ENCODE measurements at places on chromosomes 1 and 21.
A peak's percentile ranks its signal among the peaks of the same experiment; 100 is the strongest.

- no peak for DNase-seq
These were observed 61.2 kb upstream of the TNR start for GRCh38 chr1:175804561-175804960.

DNA sequence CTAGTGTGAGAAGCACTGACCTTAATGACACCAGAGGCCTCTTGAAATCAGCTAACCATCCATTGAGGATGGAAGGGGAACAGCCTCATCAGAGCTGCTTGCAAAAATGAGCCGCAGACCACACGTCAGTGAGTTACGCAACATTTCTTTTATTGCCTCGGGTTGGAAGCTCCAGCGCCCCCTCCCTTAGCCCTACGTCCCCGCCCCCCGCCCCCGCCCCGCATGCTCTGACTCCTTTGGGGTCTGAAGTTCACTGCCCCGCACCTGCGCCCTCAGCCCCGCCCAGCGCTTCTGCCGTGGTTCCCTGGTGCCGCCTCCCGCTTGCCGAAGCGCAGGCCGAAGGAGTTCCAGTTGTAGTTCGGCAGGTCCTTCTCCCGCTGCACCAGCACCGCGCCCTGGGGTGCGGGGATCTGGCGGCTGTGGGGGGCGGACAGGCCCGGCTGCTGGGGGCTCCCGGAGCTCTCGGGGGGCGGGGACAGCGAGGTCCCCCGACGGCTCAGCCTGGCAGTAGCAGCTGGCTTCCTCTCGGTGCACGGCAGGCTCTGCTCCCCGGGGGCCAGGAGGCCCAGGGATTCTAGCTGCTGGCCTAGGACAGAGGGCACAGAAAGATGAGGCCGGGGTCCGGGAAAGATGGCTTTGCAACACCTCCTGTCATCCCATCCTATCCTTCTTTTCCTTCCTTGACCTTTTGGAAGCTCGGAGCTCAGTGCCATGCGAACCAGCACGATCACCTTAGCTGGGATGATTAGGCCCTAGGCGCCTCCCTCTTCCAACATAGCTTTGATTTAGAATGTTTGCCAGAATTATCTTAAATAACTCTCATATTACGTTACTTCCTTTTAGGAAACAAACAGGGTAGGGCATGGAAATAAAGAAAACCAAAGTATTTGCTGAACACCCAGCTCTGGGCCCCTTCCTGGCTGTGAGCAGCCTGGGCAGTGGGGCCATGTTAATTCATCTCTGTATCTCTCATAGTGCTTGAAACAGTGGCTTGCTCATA lies 5.8 kb downstream of the KISS1 start:
- peak; percentile 59 for DNase-seq

DNA sequence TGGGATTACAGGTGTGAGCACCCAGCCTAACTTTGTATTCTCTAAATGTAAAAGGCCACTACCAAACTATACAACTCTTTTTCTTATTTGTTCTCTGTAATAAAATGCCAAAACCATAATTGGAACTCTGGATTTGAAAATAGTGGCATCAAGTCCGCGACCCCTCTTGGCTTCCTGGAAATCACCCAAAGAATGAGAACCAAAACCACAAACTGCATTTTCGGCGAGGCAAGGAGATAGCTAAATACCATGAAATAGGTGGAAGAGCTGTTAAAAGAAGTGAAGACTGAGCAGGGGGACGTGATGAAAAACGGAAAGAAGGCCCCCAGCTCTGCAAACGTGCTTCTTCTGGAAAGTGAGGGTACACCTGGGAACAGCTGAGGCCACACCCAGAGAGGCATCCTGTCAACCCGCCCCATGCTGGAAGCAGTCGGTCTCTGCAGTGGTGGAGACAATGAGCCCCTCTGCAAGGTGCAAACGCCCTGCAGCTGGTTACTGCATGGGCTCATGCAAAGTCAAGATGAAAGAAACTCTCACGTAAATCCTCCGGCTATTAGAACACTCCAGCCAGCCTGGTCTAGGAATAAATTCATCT lies 22.5 kb downstream of the VPS26C start:
- DNase-seq = no peak

- no peak for DNase-seq
These were observed 215.1 kb downstream of the NCAM2 start for GRCh38 chr21:21213297-21213696.

DNA sequence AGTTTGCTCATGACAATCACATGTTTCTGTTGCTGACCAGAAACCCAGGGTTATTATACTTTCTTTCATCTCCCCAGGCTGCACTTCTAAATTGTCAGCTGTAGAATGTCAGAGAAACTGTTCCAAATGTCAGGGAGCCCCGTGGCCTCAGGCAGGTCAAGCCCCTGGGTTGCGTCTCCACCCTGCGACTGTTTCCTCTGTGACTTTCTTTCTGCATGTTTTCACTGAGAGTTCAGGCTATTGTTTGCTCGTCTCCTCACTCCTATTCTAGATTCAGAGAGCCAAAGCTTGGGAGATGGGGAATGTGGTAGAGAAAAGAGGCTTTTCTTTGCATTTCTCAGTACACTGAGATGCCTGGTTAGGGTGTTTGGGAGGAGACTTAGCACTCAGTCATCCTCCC lies 97.4 kb downstream of the CENPF start:
- no peak for DNase-seq

DNA sequence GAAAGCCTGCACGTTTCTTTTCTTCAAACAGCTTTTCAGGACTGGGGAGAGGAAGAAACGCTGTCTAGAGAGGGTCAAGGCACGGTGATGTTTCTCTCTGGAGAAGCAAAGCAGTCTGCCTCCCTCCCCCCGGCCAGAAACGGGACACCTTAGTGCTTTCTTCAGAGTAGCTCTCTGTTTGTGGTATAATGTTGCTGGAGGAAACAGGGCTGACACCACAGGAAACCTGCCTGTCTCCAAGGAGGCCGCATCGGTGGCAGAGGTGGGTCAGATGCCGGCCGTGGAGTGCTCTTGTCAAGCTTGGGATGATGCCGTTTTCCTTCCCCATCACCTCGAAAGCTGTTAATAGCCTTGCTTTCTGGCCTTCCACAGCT lies 139.4 kb downstream of the DHRS3 start:
- DNase-seq = peak; percentile 64

DNA sequence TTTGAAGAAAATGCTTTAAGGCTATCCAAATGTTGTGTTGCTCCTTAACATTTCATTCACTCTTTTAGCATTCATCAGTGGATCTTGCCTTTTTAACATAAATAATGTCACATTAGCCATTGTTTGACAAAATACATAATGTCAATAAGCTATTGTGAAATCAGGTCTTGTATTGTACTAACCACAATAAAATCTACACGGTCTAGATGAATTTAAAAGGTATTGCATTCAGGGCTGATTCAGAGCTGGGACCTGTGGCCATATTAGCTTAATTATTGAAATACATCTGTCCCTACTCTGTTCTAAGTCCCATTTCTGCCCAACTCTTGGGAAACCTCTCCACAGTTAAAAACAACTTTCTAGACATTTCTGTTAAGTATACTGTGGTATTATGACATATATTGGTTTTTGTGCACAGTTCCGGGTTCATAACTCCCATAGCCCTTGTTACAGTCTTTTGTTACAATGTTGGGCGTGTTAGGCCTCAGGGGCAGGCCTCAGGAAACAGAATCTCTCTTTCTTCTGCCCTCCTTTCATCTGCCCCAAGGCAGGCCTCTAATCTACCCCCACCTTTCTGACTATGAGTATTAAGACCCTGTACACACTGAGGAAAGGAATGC lies 44.7 kb upstream of the CITED4 start:
- DNase-seq = no peak

GRCh38 chr1:240008298-240008697 lies 83.4 kb upstream of the FMN2 start:
- DNase-seq = no peak

- no peak for DNase-seq
These were observed 3.3 kb downstream of the SUCO start for GRCh38 chr1:172536256-172536655.

DNA sequence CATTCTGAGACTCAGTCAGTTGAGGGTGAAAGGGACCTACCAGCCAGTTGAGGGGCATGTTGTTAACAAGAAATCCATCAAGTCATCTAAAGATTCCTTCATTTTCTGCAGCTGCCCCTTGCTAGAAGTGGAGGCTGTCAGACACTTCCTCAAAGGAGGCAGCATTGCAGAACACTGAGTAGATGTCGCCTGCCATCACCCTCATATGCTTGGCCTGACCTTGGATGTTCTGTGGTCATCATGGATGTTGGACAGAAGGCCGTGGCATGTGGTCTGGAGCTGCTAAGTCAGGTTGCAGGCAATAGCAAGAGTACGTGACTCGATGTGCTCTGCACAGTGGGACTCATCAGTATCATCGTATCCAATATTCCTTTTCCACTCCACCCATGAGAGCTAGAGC lies 70.6 kb downstream of the GATAD2B start:
- no peak for DNase-seq

GRCh38 chr1:180981596-180982387 lies 40.9 kb downstream of the STX6 start:
- DNase-seq = no peak

DNA sequence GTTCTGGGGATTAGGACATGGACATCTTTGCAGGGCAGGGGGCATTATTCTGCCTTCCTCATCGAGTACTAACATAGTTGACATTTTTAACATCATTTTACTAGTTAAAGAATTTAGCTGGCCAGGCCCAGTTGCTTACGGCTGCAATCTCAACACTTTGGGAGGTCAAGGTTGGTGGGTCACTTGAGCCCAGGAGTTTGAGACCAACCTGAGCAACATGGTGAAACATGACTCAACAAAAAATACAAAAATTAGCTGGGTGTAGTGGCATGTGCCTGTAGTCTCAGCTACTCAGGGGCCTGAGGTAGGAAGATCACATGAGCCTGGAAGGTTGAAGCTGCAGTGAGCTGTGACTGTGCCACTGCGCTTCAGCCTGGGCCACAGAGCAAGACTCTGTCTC lies 29.8 kb upstream of the THEM4 start:
- DNase-seq = no peak

GRCh38 chr21:36946949-36947356 lies 19.5 kb downstream of the HLCS start:
- DNase-seq = no peak

DNA sequence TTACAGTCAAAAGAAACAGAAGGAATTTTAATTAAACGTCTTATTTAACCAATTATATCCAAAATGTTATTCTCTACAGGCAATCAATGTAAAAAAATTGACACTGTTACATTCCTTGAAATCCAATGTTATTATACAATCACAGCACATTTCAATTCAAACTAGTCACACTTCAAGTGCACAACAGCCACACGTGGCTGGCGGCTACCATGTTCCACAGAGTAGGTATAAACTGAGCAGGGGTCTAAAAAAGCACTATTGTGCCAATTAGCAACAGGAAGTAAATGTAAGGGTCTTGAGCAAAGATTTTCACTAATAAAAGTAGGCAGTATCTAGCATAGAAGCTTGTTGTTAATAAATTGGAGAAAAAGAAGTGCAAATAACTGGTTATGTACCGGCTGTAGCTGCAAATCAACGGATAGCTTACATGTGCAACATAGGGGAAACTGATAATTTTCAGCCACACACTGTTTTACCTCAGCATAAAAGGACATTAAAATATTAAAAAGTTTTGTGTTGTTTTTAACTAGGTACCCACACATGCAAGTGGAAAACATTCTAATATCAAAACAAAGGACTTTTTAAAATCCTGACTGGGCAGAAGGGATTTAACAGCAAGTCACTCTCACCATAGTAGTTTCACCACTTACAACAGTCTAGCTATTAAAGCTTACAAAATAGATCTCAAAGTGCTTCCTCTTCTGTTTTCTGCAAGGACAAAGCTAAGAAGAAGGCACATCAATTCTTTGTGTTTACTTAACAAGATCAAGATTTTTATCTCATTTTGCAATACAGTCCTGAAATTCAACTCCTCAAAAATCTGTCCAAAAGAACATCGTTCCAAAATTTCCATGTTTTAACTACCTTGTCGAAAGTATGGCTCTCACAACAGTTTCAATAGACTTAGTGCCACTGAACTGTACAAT lies 2.5 kb downstream of the CSDE1 start:
- DNase-seq = no peak

DNA sequence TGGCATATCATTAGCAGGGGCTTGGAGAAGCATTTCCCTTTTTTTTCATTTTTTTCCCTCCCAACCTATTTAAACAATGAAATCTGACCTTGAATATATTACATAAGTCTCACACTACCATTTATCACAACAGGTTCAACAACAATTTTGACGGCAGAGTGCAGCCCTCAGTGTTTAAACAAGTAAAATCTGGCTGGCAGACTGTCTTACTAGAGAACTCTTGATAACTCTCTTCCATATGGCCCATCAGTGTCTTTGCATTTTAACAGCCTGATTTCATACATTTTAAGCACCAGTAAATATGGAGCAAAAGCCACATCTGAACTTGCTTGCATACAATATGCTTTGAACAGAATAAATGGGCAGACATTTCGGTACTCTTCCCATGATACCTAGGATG lies 213.0 kb downstream of the KCTD3 start:
- no peak for DNase-seq

- no peak for DNase-seq
These were observed 253.2 kb downstream of the CRB1 start for GRCh38 chr1:197521118-197521739.

DNA sequence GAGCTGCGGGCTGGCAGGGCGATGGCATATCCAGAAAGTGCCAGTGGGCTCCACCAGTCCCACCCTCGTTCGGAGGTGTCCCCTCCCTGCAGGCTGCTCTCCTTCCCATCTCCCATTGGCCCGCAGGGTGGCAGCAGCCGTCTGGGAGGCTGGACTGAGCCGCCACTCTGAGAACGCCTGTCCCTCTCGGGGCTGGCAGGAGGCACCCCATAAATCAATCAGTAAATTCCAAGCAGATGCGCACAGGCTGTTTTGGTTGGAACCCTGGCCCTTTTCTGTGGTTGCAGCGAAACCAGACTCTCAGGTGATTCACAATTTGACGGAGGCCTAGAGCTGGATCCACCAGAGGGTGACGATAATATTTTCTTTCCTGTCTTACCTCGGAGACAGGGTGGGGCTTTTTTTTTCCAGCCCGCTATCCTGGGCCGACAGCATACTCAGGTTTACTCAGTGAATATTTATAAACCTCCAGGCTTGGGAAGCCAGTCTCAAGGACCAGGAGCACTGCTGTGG lies 99.7 kb downstream of the GLIS1 start:
- no peak for DNase-seq

DNA sequence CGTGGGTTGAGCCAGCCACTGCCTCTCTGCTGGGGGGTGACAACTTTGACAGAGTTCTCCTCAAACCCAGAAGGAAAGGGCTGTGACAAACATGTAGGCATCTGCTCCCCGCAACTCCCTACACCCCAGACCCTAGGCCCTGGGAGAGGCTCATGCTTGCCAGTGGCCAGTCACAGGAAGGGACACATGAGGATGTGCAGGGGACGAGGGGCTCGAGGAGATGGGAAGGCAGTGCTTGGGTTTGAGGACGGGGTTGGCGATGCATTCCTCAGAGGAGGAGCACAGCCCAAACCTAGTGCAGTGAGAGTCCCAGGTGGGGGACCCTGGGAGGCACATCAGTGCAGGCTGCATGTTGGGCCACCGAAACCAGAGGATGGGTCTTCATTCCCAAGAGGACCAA lies 62.1 kb downstream of the STUM start:
- DNase-seq = no peak

- no peak for DNase-seq
These were observed 27.0 kb downstream of the KHDRBS1 start for GRCh38 chr1:32040711-32041110.

Data from activated CD8-positive, alpha-beta memory T cell treated with anti-CD3 and anti-CD28 coated beads, Interleukin-2, amount 50 U/mL, for 48 hours (primary cell).